ENCODE measurements at places on chromosomes 5 and 9.

GRCh38 chr9:36445800-36446361 lies 45.8 kb upstream of the RNF38 start:
- no peak for DNase-seq

- DNase-seq, result no peak
Measured at GRCh38 chr5:51396797-51397196, 13.5 kb downstream of the ISL1 start.

GRCh38 chr5:94168151-94168550 lies 426.8 kb upstream of the POU5F2 start:
- DNase-seq, result no peak

DNA sequence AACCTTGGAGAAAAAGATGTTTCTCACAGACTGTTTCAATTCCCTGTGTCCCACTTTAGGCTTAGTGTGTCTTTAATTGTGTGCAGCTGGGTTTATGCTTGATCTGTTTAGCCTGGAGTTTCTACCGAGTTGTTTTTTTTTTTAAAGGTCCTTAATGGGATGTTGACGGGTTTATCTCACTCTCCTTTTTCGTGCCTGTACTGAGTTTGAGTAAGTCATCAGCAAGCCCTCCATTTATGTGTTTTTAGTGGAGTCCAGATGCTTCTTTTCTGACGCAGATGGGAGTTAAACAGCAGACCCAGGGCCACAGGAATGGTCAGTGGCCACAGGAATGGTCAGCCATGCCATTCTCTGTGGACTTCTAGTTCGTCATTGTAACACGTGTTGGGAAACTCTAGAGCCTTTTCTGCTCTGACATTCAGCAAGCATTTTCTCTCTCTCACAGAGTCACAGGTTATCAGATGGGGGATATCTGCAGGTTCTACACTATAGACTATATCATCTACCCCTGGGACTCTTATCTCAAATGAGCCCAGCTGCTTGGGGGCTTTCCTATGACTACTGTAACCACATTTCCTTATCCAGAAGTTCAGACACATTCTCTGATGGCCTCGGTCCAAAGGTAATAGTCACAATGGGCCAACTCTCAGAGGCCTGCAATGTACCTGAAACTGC lies 190.5 kb downstream of the TTLL11 start:
- DNase-seq, result no peak

GRCh38 chr5:96742538-96742937 lies 65.2 kb downstream of the ERAP1 start:
- no peak for DNase-seq

DNA sequence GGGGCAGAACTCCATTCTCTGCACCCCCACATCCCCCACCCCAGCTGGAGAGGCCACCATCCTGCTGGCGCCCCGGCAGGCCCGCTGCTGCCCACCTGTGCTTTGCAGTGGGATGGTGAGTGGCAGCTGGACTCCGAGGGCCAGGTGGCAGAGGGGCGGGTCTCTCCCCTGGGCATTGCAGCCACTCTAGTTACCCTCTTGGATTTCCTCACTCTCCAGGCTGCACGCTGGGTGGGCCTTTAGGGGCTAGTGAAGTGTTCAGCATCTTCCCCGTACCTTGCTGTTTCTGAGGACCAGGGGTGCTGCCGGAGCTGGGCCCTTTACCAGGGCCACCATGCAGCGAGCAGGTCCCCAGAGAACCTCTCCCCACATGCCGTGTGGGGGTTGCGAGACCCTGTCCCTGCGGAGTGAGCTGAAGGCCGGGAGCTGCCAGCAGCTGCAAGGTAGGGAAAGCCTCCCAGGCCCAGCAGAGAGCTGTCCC lies 88.4 kb upstream of the SH3PXD2B start:
- no peak for DNase-seq

All from COLO829 (cell line).